Brain (organoid and tissue), 16 donors: ENCODE measurements at places on chromosomes 2 and 18.

GRCh38 chr18:76984193-76985155 lies 148.1 kb downstream of the MBP start:
- no peak for DNase-seq

- DNase-seq = no peak
Measured at GRCh38 chr2:38599706-38600105, 3.0 kb downstream of the HNRNPLL start.

GRCh38 chr2:100615886-100616285 lies 53.1 kb downstream of the PDCL3 start:
- no peak for DNase-seq

DNA sequence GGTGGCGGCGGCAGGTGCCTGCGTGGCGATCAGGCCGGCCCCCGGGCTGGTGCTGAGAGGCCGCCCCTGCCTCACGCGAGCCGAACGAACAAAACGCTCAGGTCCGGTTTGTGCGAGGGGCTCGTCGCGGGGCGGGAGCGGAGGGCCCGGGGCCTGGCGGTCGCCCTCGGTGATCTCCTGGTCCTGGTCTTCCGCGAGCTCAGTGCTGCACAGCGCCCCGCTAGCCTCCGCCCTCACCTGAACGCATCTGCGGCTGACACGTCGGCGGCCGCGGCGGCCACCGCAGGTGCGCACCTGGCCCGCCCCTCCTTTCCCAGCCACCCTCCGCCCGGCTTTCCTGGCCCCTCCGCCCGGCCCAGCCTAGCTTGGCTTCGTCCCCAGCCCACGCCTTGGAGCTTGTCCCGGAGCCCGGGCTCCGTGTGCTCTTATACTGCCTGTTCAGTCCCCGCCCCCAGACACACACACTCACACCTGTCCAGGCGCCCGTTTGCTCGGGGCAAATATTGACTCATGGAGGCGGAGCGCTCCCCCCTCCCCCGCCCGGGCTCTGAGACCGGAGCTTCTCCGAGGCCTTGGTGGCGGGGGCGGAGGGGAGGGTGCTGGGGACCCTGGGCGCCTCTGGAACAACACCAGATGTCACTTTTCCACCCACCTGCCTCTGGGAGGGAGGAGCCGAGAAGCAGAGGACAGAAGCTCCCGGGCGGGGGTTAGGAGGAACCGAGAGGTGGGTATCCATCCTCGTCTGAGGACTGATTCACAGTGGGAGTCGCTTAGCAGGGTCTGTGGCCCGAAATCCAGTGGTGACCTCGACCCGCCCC lies 8.6 kb upstream of the CRYBA2 start:
- DNase-seq = no peak

- DNase-seq = no peak
Measured at GRCh38 chr2:144673456-144673855, 153.5 kb upstream of the ZEB2 start.

- no peak for DNase-seq
Measured at GRCh38 chr2:101828257-101828656, 130.8 kb downstream of the MAP4K4 start.

- no peak for DNase-seq
Measured at GRCh38 chr2:233973786-233974185, 56.6 kb downstream of the TRPM8 start.

GRCh38 chr2:33782395-33783230 lies 183.5 kb upstream of the FAM98A start:
- DNase-seq = peak; percentile 40

DNA sequence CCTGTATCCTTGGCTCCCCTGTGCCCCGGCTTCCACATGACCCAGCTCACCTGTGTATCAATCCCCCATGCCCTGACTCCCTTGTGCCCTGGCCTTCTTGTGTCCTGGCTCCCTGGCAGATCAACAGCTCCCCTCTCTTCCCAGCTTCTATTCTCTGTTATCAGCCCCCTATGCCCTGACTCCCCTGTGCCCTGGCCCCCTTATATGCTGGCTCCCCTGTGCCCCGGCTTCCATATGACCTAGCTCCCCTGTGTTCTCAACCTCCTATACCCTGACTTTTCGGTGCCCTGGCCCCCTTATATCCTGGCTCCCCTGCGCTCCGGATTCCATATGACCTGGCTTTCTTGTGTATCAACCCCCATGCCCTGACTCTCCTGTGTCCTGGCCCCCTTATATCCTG lies 209.2 kb downstream of the LOXHD1 start:
- no peak for DNase-seq

- no peak for DNase-seq
Measured at GRCh38 chr2:47346-47725, 1.0 kb upstream of the FAM110C start.

DNA sequence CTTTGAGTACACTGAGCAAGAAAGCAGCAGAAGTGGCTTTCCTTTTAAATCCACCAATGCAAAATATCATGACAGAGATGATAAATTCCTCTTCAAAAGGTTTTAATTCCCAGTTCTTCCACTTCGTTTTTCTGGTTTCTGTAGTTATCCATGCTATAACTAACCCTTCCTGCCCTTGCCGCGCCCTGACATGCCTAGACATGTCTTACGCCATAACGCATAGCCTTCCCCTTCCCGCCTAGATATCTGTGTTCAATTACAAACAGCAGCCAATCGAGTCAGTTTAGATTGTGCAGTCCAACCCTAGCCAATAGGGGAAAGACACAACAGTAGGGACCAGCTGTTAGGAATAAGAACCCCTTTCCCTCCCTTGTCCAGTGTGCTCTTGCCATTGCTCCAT lies 16.1 kb downstream of the PRPF40A start:
- no peak for DNase-seq

DNA sequence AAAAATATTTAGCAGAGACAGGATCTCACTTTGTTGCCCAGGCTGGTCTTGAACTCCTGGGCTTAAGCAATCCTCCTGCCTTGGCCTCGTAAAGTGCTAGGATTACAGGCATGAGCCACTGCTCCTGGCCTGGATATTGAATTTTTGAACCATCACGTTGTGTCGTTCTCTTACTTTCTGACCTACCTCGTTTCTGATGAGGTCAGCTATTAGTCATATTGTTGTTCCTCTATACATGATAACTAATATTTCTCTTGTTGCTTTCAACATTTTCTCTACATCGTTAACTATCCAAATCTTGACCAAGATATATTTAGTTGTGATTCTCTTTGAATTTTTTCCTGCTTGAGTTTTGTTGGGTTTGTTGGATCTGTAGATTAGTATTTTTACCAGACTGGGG lies 541.3 kb upstream of the SOX11 start:
- DNase-seq = no peak

- no peak for DNase-seq
Measured at GRCh38 chr18:22471546-22472131, 53.9 kb upstream of the CTAGE1 start.
